Liver (tissue), 10 donors: ENCODE measurements at places on chromosomes 1 and 21.
A peak's percentile ranks its signal among the peaks of the same experiment; 100 is the strongest.

DNA sequence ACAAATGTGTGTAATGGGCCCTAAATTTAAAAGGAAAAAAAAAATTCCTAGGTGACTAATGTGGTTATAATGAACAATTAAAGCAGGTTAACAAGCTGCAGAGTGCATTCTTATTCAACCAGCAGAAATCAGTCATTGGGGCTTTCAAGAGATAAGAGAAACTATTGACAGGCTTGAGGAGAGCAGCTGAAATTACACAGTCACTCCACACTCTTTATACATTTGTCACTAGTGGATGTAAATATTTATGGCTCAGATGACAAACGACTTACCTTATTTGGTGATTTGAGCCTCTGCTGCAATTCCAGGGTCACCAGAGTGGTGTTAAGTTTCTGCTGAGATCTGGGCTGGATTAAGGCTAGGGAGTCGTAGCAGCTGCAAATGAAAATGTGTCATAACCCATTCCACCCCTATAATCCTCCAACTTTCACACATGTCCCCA, 896.3 kb downstream of the TTLL7 start:
- DNase-seq: no peak

- no peak for DNase-seq
Measured at GRCh38 chr1:34744851-34745250, 10.0 kb upstream of the GJB5 start.

DNA sequence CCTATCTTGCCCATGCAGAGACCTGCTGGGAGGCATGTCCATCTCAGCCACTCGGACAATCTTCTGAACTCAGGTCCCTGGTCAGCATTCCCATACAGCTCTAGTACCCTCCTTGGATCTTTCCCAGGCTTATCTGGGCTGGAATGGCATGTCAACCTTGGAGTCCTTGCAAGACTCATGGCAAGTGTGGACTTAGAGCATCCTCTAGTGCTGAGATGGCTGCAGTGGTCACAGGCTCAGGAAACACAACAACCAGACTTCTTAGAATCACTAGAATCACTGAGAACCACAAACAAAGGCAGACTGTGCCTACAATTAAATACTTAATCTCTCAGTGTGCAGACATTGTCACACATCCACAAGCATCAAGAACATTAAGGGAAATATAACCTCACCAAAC, 73.1 kb upstream of the TSHB start:
- DNase-seq: no peak

GRCh38 chr1:28648474-28649198, at the start of gene RNU11:
TSS of gene RNU11 (plus strand) at chr1:28648600.
- peak; percentile 84 for DNase-seq

DNA sequence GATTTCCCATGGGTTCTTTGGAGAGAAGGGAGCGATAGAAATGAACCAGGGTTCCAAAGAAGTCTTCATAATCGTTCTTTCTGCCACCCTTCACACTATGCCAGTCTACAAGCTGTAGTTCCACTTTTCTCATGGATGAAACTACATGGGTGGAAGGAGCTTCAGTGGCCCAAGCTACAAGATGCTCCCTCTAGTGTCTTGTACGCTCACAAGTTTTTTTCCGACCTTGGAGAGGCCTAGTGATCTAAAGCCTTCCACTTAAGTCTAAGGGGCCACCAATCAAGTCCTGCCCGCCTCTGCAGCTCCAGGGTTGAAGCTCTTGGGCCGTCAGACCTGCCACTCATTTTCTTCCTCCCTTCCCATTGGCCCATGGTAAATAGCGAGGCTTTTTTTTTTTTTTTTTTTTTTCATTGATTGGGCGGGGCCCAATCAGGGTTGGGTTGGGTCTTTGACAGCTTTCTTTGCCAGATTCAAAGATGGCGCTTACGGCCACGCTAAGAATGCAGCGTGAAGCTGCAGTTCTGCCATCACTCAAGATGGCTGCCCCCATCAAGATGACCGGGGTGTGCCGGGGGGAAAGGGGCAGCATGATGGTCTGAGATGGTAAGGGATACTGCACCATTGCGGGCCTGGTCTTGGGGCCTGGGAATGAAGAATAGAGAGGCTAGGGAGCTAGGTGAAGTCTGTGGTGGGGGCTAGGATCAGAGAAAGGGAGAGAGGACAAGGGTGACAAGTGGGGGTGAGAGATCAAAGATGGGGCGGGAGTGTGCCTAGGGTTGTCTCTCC, at the start of gene TOMM40L:
TOMM40L (plus strand) TSS at position 527 of the 786 bp plus-strand sequence. CDS start 430 bp downstream, outside the sequence.
- peak; percentile 81 for DNase-seq

- no peak for DNase-seq
Measured at GRCh38 chr1:113783254-113784103, 24.2 kb upstream of the PHTF1 start.

- no peak for DNase-seq
Measured at GRCh38 chr1:101101360-101101759, 75.8 kb upstream of the DPH5 start.

DNA sequence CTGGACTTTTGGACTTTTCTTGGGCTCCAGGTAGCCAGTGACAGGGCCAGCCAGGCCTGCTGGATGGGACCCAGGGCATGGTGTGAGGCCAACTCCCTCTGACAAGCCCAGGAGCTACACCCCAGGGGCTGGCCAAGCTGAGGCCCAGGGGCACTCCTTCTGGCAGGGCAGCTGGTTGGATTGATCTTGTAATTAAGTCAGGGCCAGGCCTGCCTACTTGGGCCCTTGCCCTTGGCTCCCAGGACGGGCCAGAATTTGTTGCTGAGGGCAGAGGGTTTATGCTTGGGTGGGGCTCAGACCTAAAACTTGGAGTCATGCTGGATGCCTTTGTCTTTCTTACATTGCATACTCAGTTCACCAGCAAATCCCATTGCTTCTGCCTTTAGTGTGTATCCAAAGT, 20.7 kb downstream of the KCNA2 start:
- DNase-seq: no peak

DNA sequence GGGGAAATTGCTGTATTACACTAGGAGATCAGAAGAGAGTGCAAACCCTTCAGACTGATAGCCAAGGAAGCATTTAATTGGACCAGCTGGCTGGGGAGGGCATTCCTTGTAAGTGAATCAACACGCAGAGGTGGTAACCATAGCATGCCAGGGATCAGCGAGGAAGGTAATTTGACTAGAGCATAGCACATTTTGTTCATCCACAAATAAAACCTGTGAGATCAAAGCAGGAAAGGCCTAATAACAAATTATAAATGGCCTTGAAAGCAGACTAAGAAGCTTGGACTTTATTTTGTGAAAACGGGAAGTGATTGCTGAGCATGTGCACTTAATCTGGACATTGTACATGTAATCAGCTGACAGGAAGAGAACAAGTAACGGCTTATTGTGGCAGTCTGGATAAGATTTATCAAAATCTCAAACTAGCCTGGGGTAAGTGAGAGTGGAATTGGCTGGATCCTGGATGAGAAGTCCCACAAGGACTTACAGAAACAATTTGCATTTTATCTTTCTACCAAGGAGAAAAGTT, 11.7 kb upstream of the CD55 start:
- DNase-seq: no peak

DNA sequence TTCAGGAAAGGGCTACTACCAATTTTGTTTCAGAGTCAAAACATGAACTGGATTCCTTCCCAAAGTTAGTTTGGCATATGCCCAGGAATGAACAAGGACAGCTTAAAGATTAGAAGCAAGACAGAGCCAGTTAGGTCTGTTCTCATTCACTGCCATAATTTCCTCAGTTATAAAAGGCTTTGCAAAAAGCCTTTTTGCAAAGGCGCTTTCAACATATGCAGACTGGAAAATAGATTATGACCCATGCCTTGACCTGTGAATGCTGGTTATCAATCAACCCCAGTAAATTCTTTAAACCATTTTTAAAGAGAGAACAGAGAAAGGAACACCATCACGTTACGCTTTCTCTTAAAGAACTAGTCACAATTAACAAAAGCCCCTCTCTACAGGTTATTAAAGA, 1.7 kb upstream of the FRRS1 start:
- no peak for DNase-seq

GRCh38 chr1:168506204-168506819, 37.5 kb downstream of the XCL2 start:
- no peak for DNase-seq

DNA sequence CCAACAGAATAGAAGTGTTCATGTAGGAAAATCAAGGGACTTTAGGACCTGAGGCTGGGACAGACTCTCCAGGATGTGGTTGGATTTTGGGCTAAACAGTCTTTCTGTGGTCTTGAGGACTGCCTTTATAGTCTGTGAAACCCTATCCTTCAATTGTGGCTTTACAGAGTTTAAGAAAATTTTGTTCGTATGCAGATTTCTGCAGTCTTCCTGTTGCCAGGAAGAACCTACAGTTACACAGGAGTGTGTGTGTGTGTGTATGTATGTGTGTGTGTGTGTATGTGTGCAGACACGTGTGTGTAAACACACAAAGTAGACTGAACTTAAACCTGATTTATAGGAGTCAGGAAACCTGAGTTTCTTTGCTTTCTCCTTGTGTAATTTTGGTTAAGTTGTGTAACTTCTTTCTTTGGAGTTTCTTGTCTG, 22.8 kb downstream of the NEK7 start:
- DNase-seq: no peak

GRCh38 chr1:15918962-15919715, 56.8 kb downstream of the ZBTB17 start:
- DNase-seq: no peak

DNA sequence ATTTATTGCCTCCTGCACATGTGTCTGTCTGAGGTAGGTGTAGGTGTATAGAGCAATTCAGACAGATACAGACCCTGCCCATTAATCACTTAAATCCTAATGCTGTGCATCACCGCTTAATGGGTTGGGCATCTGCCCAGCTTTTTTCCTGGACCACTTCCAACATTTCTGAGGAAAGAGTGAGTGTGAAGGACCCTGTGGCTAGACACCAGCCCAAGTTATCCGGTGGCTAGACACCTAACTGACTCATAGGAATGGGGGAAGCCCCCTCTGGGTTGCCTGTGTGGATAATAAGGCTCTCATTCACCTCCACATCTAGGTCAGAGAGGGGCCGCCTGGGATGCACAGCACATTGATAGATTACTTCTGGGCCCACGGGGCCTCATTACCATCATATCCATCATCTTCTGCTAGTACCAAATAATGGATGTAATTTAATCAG, 121.1 kb upstream of the RAVER2 start:
- DNase-seq: no peak

GRCh38 chr1:54081306-54082270, 28.2 kb downstream of the TCEANC2 start:
- DNase-seq: peak; percentile 78

- DNase-seq: no peak
Measured at GRCh38 chr21:33241846-33242245, 12.1 kb downstream of the IFNAR2 start.

DNA sequence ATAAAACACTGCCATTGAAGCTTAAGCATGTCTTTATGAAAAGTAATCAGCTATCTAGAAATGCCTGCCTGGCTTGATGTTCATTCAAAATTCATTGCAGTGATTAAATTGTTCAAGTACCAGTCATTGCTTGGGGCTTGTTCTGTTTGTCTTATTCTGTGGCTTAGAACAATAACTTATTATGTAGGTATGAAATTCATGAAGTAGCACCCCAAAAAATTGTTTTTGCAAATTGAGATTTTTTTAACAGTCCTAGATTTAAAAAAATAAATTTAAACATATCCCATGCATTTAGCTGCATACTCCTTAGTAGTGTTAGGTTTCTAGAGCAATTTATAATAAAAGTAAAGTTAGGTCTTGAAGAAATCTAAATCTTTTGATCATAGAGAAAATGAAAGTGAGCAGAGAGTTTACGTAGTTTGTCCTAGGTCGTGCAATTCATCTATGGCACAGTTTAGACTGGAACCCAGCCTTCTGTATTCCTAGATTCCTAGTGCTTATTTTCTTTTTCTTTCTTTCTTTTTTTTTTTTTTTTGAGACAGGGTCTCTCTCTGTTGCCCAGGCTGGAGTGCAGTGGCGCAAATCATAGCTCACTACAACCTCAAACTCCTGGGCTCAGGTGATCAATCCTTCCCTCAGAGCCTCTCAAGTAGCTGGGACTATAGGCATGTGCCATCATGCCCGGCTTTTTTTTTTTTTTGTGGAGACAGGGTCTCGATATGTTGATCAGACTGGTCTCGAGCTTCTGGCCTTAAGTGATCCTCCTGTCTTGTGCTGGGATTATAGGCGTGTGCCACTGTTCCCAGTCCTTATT, 9.3 kb downstream of the MIER1 start:
- no peak for DNase-seq

- DNase-seq: no peak
Measured at GRCh38 chr1:212021563-212021962, 13.8 kb downstream of the INTS7 start.

DNA sequence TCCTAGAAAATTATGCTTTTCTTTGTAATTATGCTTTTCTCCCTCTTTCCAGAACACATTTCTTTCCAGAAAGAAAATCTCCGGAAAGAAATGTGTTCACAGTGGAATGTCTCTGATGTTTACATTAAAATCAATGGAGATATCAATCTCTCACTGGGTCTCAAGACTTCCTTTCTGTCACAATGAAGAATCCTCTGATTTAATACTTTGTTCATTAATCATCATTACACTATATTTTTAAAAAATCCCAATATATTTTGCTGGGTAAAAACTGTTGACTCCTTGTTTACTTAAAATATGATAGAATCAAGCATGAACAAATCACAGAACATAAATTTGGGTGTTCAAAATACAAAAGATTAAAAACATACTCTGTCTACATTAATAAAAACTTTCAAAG, 26.3 kb upstream of the TGFBR3 start:
- DNase-seq: no peak

GRCh38 chr1:81477710-81478109, 323.0 kb upstream of the ADGRL2 start:
- DNase-seq: no peak

DNA sequence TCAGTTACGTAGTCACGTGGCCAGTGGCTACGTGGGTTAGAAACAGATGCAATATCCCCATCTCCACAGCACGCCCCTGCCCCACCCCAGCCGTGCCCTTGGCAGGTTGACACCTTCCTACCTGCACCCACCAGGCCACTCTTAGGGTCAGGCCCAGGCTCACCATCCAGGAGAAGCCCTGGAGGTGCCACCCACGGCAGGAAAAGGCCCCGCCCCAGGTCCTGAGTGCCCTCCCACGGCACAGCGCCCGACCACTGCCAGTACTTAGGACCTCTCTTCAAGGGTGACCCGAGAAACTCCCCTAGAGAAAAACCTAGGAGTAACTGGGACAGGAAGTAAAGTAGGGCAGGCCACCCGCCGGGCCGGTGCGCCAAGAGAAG, 1.5 kb downstream of the C1orf35 start:
- no peak for DNase-seq

DNA sequence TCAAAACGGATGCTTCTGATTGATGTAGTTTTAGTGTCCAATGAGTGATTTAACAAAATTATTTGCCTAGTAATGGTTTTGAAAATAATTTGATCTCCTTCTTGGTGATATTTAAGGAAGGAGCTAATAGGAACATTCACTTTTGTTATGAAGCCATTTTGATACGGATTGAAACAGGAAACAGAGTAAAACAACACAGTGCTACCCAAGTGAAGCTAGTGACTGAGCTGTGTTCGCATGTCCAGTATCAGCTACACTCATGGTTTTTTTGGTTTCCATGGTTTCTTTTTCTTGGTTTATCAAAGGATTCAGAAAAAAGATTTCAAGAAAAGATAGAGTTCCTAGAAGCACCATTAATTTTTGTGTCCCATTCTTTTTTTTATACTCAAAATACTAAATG, 40.1 kb upstream of the PLEKHO1 start:
- no peak for DNase-seq
